ENCODE measurements at places on chromosomes 16 and 17.

- no peak for DNase-seq
Measured at GRCh38 chr16:53024045-53024444, 28.7 kb downstream of the CHD9NB start.

DNA sequence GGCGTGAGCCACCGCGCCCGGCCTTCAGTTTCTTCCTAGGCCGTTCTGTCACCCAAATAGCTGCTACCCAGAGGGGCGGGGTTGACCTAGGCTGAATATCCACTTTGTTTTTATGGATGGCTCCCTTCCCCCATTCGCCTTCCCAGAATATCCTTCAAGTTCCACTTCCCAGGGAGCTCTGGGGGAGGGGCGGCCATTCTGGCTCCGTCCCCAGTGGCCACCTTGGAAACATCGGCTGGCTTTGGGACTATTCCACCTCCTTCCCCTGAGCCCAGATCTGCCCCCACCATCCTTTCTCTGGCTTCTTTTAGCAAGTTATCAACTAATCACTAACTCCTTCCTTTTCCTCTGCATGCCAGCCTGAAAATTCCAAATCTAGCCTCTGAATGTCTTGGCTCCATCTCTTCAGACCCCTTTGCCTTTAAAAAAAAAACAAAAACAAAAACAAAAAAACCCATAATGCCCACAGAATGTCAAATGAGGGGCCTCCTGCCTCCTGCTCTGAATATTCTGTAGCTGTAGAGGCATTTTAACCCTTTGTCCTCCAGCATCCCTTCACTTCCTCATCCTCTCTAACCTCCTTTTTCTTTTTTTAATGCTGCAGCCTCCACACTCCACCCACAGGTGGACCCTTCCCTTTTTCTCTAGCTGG is 6.4 kb downstream of the ATP1B2 start:
- peak; percentile 94 for DNase-seq

DNA sequence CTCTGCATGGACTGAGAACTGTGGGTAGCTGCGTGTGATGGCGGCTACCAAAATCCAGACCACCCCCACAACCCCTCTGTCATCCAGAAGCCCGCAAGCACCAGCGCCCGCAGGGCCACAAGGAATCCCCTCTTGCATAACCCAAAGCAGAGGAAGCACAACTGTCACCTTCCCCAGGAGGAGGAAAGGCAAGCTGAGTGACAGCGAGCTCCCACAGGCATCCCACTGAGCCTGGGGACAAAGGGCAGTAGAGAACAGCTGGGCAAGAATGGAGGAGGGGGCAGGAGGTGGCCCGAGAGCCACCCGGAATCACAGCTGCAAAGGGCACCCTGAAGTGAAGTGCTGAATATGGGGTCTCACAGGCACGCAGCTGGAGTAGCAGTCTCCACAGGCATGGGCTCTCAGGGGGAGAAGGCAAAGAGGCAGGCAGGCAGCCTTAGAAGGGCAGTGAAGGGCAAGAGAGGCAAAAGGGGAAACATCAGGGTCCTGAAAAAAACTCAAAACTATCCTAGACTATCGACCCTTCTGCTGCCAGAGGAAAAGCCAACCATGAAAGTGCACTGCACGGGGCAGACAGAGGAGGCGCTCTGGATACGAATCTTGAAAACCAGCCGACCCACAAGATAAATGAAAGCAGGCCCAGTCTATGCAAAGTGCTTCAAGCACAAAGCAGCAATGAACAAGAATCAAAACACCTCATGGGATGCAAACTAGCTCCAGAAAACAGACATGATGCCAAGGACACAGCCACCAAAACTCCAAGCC is 17.1 kb downstream of the USP36 start:
- no peak for DNase-seq

GRCh38 chr17:44217738-44218343 is 1.6 kb downstream of the UBTF start:
- DNase-seq, result no peak

- DNase-seq, result peak; percentile 26
Measured at GRCh38 chr17:16304830-16305229, 48.4 kb downstream of the CENPV start.

- no peak for DNase-seq
Measured at GRCh38 chr16:15847611-15848175, 9.1 kb downstream of the MYH11 start.

GRCh38 chr17:4856271-4856936 is 23.3 kb downstream of the MINK1 start:
- no peak for DNase-seq

DNA sequence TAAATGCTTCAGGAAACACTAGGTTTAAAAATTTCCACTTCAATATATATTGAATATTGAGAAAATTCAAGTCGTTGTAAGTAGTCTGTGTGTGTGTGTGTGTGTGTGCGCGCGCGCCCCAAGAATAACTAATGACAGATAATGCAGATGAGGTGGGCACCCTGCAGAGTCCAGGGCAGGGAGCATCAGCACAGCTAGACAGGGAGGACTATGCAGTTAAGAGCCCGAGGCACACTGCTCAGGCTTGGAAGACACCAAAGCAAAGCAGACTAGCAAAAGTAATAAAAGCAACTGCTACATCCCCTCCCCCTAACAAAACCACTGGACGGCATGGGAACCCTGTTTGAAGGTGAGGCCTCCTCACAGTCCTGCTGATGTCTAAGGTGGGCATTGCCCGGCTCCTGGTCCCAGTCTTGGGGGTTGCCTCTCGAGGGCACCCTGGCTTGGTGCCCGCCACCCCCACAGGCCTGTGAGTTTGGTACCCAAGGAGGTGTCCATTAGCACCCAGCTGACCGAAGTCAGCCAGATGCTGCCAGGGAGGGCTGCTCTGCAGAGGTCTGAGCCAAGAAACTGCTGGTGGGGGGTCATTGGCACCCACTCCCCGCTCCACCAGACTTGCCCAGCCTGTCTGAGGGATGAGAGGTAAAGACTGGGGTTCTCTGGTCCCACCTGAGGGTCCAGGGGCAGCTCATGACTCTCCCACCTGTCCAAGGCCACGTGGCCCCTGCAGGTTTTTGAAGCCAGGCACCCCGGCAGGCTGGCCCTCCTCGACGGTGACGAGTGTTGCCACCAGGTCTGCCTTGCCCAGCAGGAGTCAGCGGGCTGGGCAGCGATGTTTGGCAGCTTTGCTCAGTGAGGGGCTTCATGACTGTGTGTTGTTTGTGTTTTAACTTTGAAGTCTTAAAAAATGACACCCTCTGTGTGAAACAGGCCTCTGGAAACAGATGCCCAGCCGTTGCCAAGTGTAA is 18.7 kb downstream of the LRRC75A start:
- no peak for DNase-seq

- DNase-seq, result no peak
Measured at GRCh38 chr16:72744076-72744793, 303.7 kb downstream of the ZFHX3 start.

DNA sequence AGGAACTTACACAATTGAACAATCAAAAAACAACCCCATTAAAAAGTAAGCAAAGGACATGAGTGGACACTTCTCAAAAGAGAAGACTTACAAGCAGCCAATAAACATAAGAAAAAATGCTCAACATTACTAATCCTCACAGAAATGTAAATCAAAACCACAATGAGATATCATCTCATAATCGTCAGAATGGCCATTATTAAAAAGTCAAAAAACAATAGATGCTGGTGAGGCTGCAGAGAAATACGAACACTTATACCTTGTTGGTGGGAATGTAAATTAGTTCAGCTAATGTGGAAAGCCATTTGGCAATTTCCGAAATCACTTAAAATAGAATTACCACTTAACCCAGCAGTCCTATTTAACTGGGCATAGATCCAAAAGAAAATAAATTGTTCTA is 301.9 kb upstream of the KCNJ16 start:
- DNase-seq, result no peak

GRCh38 chr16:59470556-59470955 is 736.4 kb upstream of the GOT2 start:
- no peak for DNase-seq

GRCh38 chr17:64572682-64573154 is 65.9 kb downstream of the CEP95 start:
- no peak for DNase-seq

GRCh38 chr17:55037828-55038227 is 69.3 kb downstream of the STXBP4 start:
- DNase-seq, result no peak

- DNase-seq, result no peak
Measured at GRCh38 chr16:78100112-78100467, 636 bp downstream of the WWOX start.

All from WTC11 (cell line).